ENCODE measurements at places on chromosomes 4 and X.
A peak's percentile ranks its signal among the peaks of the same experiment; 100 is the strongest.

DNA sequence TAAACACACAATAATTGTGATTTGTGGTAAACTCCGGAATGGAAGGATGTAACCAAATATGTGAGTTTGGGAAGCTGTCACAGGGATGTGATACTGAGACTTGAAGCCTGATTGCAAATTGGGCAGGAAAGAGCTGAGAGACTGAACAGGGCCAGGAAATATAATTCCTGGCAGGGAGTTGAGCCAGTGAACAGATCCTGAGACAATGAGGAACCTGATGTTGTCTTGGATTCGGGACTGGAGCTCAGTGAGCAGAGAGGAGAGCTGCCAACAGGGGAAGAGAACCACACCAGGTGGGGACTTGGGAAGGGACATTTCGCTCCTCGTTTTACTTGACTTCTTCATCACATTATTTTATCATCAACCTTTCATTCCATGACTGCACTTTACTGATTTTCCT, 386.0 kb downstream of the TLL1 start:
- DNase-seq: peak; percentile 10

DNA sequence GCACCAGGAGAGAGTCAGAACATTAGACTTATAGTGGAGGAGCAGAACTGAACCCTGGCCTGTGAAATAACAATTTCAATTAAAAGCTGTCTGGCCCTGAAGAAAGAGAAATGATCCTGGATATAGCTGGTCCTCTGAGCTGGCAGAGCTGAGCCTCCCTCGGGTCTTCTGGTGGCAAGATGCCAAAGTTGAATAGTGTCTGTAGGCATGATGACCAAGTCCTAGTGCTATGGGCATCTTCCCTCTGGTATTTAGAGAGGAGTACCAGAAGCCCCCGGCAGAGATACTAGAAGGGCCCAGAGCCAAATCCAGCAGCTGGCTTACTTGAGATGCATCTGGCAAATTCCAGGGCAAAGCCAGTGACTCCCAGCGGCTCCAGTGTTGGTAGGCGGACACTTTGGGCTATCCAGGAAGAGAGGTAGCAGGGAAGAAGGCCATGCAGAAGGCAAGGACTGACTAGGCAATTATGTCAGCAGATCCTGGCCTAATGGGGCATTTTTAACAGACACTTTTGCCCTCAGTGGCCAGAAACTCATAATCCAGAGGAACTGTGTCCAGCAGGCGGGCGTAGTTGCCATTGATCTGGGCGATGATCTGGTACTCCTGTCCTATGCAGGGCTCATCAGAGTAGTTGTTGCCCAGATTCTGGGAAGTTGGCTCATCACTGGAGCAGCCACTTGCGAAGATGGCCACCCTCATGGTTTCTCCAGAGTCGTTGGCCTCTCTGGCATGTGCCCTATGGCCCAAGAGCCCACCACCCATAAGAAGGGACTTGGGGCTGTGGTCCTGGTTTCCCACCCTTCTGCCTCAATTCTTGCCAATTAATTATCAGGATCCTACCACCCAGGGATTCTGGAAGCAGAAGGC, 17.9 kb downstream of the VSIG4 start:
- no peak for DNase-seq

DNA sequence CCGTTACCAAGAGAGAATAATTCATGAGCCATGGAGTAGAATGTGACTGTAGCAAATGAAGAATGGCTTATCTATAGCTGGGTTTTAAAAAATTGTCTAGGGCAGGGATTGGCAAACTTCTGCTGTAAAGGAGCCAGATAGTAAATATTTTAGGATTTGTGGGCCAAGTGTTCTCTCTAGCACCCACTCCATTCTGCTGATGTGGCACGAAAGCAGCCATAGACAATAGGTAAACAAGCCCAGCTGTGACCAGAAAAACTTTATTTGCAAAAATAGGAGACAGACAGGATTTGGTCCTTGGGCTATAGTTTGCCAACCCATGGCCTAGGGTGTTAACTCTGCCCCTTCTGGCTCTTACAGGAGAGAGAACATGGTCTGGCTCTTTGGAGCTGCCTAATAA, 127.2 kb downstream of the AKAP4 start:
- no peak for DNase-seq

DNA sequence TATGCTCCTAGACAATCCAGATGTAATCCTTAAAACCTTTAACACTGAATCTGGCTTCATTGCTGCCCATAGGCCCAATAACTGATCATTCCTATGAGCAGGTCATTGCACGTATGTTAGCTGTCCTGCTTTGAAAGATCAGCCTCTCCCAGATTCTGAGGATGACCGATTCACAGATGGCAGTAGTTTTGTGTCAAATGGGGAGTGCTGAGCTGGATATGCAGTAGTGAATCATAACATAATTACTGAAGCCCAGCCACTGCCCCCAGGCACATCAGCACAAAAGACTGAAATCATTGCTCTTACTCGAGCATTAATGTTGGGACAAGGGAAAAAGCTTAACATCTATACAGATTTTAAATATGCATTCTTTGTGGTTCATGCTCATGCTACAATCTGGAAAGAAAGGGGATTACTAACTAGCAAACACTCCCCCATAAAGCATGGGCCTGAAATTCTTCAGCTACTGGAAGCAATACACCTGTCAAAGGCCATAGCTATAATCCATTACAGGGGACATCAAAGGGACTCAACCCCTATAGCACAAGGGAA, 16.4 kb upstream of the ZNF280C start:
- DNase-seq: peak; percentile 18

GRCh38 chrX:111837197-111837596, 38.8 kb upstream of the TRPC5OS start:
- no peak for DNase-seq

DNA sequence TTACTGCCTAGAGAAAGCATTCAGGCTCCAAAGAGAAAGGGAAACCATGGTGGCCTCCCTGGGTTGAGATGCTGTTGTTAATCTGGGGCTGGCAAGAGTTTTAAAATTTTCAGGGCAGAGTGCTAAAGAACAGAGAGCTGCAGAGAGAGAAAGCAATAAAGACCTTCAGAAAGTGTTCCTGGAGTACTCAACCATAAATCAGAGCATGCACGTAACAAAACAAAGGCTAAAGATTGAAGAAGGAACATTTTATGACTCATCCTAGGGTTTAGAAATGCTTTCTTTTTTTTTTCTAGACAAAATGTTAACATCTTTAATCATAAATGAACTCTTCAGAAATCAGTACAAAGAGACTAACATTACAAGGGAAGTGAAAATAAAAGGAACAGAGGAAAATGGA, 562.3 kb upstream of the NDST4 start:
- DNase-seq: no peak

- peak; percentile 18 for DNase-seq
Measured at GRCh38 chr4:82124365-82124764, 249.4 kb downstream of the HNRNPD start.

DNA sequence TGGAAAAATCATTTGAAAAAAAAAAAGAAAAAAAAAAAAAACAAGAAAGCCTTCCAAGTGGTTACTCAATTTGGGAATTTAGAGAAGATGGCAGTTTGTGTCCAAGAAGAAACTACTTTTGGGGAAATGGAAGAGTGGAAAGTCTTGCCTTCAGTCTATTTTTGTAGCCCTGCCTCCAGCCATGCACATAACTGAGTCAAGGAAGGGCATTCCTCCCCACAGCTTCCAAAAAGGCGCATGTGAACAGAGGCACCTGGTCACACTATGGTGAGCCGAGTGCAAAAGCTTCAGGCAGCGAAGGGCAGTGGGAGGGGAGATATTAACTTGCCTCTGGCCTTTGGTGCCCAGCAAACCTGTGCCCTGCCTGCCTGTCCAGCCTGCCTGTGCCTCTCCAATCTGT, 163.7 kb downstream of the SMIM20 start:
- DNase-seq: no peak

- DNase-seq: no peak
Measured at GRCh38 chr4:18445110-18445509, 423.6 kb upstream of the LCORL start.
